Natural killer cell treated with Interleukin-12 subunit alpha and Interleukin-12 subunit beta and Interleukin-15 and Interleukin-18, amount 100 ng/mL, for 72 hours (primary cell): ENCODE measurements at places on chromosomes 6 and 20. TPM values are rescaled to one million over a fixed set of nuclear protein-coding genes. Genes with fewer than 3 reads are reported as not detected.

Gene SNRPB2
- total RNA-seq: 80.2 TPM

Gene ARMH2
- 1.3 TPM for total RNA-seq

Gene CLPSL2
- total RNA-seq: not detected

Gene RIPPLY2
- total RNA-seq: not detected

Gene CYP21A2
- total RNA-seq: 1.3 TPM

Gene UNC5CL
- total RNA-seq: 2.4 TPM

Gene BPIFB1
- total RNA-seq: not detected

Gene TBXT
- not detected for total RNA-seq

Gene ZNF311
- total RNA-seq: 0.19 TPM

DNA sequence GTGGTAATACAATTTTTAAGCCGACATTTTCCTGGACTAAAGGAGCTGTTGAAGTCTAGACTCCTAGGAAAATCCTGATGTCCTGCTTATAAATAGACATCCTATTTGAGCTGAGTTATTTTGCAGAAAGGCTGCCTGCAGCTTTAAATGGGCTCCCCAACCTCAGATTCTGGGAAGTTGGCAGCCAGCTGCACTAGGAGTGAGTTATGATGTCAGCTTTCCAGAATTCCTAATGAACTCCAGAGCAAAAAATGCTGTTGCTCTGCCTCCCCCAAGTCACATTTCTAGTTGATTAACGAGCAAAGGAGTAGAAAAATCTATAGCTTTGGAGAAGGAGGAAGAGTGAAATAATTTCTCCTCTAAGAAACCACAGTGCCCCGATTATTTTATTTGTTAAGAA lies 346.3 kb upstream of the SULF2 start:
- H3K36me3 ChIP-seq: peaks cover 9% of the 10 kb centered on the region
- no peak overlapping the region for H3K4me3 ChIP-seq
- H3K27ac ChIP-seq: no peak overlapping the region
- DNase-seq: no peak

GRCh38 chr6:39388606-39389483 lies 66.3 kb upstream of the KCNK16 start:
- no peaks in the 10 kb centered on the region for H3K36me3 ChIP-seq
- H3K27ac ChIP-seq: no peak overlapping the region
- DNase-seq: no peak
- no peak overlapping the region for H3K4me3 ChIP-seq

GRCh38 chr6:11378639-11379038 lies 146.2 kb upstream of the NEDD9 start:
- no peaks in the 10 kb centered on the region for H3K27me3 ChIP-seq
- DNase-seq: no peak
- peaks cover 67% of the 10 kb centered on the region for H3K4me1 ChIP-seq
- H3K36me3 ChIP-seq: peaks cover 26% of the 10 kb centered on the region
- no peak overlapping the region for H3K27ac ChIP-seq

DNA sequence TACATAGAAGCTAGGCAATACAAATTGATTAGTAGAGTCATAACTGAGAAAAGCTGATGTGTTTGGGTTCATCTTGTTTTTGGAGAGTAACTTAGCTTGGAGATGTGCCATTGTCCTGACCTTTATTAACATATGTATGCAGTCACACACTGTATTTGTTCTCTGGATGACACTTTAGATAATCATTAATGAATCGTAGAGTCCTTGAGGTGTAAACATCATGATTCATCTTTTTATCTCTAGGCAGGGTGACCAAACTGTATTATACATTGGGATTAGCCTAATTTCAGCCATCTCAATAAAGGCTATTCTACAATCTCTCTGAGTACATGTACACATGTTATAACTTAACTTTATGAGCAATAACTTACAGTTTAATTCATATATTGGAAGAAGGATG lies 3.6 kb upstream of the MTCL3 start:
- no peak for DNase-seq
- peaks cover 6% of the 10 kb centered on the region for H3K4me1 ChIP-seq
- H3K36me3 ChIP-seq: no peaks in the 10 kb centered on the region
- no peak overlapping the region for H3K4me3 ChIP-seq
- H3K27ac ChIP-seq: no peak overlapping the region
- H3K27me3 ChIP-seq: peaks cover 36% of the 10 kb centered on the region

- H3K4me3 ChIP-seq: no peak overlapping the region
- peaks cover 8% of the 10 kb centered on the region for H3K4me1 ChIP-seq
- H3K27me3 ChIP-seq: no peaks in the 10 kb centered on the region
- DNase-seq: no peak
- H3K27ac ChIP-seq: no peak overlapping the region
- no peaks in the 10 kb centered on the region for H3K36me3 ChIP-seq
These were observed 241.2 kb downstream of the UST start for GRCh38 chr6:148987982-148988381.

GRCh38 chr20:51641866-51642265 lies 99.3 kb upstream of the NFATC2 start:
- no peaks in the 10 kb centered on the region for H3K36me3 ChIP-seq
- H3K27ac ChIP-seq: no peak overlapping the region
- H3K4me1 ChIP-seq: peaks cover 10% of the 10 kb centered on the region
- H3K27me3 ChIP-seq: no peaks in the 10 kb centered on the region

GRCh38 chr20:42041000-42041565 lies 422.9 kb upstream of the CHD6 start:
- H3K4me1 ChIP-seq: no peaks in the 10 kb centered on the region
- H3K27me3 ChIP-seq: no peaks in the 10 kb centered on the region
- H3K27ac ChIP-seq: no peak overlapping the region

GRCh38 chr6:30325873-30326525 lies 728 bp upstream of the TRIM39 start:
- peak overlapping the region; percentile 92 for H3K4me3 ChIP-seq
- H3K4me1 ChIP-seq: peaks cover 43% of the 10 kb centered on the region

- peaks cover 7% of the 10 kb centered on the region for H3K36me3 ChIP-seq
- H3K4me1 ChIP-seq: no peaks in the 10 kb centered on the region
- H3K27ac ChIP-seq: no peak overlapping the region
These were observed 578.9 kb downstream of the HAO1 start for GRCh38 chr20:7361321-7361720.

GRCh38 chr6:159116343-159116742 lies 52.9 kb upstream of the FNDC1 start:
- H3K4me3 ChIP-seq: no peak overlapping the region
- no peak overlapping the region for H3K27ac ChIP-seq
- no peaks in the 10 kb centered on the region for H3K36me3 ChIP-seq
- H3K4me1 ChIP-seq: peaks cover 17% of the 10 kb centered on the region
- peak; percentile 48 for DNase-seq

DNA sequence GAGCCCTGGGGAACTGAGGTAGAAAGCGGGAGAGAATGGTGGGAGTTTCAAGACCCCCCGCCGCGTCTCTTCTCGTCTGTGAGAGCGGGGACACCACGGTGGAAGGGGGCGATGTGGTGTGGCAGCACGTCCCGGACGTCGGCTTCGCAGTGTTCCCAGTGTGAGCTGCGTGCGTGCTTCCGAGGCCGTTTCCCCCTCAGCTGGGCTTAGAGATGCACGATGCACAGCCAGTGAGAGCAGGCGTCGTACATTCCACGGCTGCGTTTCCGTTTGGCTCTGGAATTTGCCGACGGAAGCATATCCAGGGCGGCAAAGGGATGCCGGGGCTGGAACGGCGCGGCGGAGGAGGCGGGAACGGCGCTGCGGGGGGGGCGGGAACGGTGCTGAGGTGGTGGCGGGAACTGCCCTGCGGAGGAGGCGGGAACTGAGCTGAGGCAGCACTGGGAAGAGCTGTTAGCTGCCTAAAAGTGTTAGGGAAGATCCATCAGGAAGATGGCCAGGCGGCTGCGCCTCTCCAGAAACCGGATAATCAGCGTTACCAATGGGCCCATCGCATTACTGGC lies 37.7 kb downstream of the KIF25 start:
- peak; percentile 49 for DNase-seq
- peaks cover 4% of the 10 kb centered on the region for H3K36me3 ChIP-seq
- no peak overlapping the region for H3K4me3 ChIP-seq
- H3K27ac ChIP-seq: no peak overlapping the region
- H3K27me3 ChIP-seq: peaks cover 11% of the 10 kb centered on the region
